ENCODE measurements at places on chromosomes 6 and 20. TPM values are rescaled to one million over a fixed set of nuclear protein-coding genes. Genes with fewer than 3 reads are reported as not detected.

DNA sequence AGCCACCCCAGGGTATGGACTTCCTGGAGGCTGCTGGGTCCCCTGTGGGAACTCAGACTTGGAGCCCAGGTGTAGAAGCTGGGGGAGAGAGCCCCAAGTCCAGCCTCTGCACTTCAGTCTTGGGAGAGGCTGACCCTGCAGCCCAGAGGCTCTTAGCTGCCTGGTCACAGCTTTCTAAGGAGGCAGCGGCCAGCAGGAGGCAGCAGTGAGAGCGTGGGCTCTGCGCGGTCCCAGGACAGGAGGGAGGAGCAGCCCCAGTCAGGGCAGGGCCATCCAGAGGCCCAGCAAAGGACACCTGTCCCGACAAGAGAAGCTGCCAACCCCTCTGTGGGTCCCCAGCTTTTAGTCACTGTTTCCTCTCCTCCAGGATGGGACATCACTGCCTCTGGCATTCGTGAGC, 9.4 kb downstream of the TREML2 start:
- DNase-seq = no peak

- DNase-seq = no peak
Observed at GRCh38 chr6:10886691-10887502, at the start of gene SYCP2L. Gene SYCP2L, plus strand, starts transcription at chr6:10887052. Its CDS starts 75 bp downstream, at chr6:10887127.

GRCh38 chr6:87700397-87701343, 1.4 kb downstream of the AKIRIN2 start:
- DNase-seq = no peak

GRCh38 chr6:100372326-100373091, 92.2 kb downstream of the SIM1 start:
- no peak for DNase-seq

GRCh38 chr20:10565922-10566897, 107.6 kb downstream of the JAG1 start:
- no peak for DNase-seq

DNA sequence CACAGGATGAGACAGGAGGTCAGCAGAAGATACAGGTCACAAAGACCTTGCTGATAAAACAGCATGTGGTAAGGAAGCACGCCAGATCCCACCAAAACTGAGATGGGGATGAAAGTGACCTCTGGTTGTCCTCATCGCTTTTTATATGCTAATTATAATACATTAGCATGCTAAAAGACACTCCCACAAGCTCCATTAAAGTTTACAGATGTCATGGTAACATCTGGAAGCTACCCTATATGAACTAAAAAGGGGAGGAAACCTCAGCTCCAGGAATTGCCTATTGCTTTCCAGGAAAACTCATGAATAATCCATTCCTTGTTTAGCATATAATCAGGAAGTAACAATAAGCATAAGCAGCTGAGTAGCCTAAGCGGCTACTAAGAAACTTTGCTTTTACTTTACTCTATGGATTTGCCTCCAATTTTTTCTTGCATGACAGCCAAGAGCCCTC, 8.4 kb upstream of the RIN2 start:
- peak; percentile 71 for DNase-seq

GRCh38 chr6:21836772-21837425, 243.3 kb downstream of the SOX4 start:
- no peak for DNase-seq

- DNase-seq = peak; percentile 97
Observed at GRCh38 chr6:75205776-75206575, at the start of gene COL12A1. Gene COL12A1, minus strand, starts transcription at chr6:75206053. Its CDS starts 3,261 bp downstream, at chr6:75202792.

DNA sequence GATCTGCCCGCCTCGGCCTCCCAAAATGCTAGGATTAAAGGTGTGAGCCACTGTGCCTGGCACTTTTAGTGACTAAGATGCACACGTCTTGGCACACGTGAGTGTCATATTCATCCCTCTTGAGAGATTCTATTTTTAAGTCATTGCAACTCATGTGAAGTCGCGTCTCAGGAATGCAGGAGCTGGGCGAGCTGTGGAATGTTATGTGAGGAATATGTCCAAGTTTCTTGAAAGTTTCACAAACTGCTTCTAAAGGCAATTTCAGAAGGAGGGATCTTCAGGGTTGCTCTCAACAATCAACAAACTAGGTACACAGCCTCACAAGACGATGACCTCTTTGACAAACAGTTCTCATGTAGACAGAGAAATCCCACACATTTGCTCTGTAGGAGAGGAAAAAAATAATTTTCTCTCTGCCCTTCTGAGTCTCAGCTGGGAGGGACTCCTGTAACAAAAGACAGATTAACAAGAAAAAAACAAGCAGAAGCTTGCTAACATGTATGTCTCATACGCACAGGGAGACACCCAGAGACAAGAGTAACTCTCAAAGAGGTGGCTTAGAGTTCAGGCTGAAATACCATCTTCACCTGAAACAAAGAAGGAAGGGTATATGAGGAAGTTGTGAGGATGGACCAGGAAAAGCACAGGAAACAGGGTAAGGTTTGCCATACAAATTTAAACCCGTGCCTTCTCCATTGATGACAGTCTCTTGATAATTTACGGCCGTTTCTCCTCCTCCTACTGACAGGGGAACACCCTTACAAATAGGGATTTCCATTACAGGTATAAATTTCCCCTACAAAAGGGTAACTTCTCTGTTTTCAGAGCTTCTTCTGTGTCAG, 45.3 kb upstream of the FAM50B start:
- DNase-seq = no peak

GRCh38 chr6:11209369-11209768, 23.1 kb downstream of the NEDD9 start:
- no peak for DNase-seq

DNA sequence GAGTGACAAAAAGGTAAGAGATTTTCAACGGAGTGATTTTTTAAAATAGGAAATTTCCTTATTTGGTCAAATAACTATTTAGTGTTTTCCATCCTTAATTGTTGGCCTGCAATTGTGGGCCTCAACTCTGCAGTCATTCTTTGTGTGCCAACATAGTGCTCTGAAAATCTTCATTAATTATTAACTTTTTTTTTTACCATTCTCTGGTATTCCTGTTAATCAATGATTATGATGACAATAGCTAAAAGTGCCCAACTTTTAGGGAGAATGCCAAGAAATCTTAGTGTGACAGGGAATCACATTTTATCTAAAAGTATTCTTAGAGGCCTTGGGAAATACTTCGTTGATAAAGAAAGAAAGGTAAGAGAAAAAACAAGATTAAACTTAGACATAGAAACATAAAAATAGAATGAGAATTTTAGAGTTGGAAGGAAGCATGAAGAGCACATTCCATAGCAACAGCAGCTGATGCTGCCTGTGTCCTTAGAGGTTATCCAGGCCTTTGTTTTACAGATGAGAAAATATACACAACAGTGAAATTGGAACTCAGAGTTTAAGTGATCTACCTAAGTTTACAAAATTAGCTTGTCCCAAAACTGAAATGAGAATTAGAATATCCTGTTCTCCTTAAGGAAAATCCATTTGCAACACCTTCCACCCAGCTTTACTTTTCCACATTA, 1.2 kb downstream of the GPRC6A start:
- no peak for DNase-seq

GRCh38 chr20:60785785-60786184, 466.3 kb upstream of the CDH4 start:
- DNase-seq = no peak

- no peak for DNase-seq
Observed at GRCh38 chr6:87742106-87742505, 40.1 kb upstream of the AKIRIN2 start.

- DNase-seq = no peak
Observed at GRCh38 chr6:208364-208763, 83.9 kb upstream of the DUSP22 start.

GRCh38 chr20:52268184-52268749, 76.7 kb upstream of the ZFP64 start:
- no peak for DNase-seq

DNA sequence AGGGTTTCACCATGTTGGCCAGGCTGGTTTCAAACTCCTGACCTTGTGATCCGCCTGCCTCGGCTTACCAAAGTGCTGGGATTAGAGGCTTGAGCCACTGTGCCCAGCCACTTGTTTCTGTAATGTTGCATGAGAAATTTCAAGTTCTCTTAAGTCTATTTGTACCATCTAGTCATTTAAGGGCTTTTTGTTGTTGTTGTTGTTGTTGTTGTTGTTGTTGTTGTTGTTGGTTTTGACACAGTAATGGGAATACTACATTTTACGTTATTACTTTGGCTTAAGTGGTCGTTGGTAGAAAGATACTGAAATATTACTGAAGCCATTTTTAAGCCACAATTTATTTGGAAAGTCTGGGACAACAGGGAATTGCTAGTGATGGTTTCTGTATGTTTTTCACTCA, 52.0 kb downstream of the CSE1L start:
- DNase-seq = no peak

DNA sequence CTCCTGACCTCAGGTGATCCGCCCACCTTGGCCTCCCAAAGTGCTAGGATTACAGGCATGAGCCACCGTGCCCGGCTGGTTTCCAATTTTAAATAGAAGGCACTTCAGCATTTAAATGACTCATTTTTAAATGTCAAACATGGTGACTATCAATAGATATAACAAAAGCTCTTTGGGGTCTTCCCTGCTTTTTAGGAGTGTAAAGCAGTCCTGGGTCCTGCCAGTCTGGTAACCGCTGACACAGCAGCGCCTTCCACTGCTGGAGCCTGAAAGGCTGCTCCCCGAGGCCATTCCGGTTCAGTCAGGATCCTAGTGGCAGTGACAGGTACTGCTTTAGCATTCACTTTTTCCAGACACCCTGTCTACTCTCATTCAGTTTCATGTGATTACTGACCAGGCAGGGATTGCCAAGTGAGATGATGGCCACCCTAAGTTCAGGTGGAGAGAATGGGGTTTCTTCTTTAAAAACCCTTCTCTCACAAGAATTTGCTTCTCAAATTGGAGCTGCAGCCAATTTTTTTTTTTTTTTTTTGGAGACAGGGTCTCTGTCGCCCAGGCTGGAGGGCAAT, 5.1 kb downstream of the DIDO1 start:
- no peak for DNase-seq

DNA sequence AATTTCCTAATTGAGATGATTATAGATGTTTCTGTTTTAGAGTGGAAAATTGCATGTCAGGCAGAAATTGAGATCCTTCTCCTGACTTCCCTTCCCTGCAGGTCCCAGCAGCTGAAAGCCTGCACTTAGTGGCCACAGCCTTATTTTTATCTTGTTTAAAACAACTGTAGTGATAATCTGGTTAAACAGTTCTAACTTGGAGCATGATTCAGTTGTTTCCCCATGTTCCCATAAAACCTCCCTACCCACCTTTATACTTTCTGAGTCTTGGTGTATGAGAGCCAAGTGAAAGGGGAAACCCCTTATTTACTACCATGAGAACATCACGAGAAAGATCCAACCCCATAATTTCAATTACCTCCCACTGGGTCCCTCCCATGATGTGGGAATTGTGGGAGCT, 195.2 kb downstream of the SLC16A10 start:
- DNase-seq = no peak

DNA sequence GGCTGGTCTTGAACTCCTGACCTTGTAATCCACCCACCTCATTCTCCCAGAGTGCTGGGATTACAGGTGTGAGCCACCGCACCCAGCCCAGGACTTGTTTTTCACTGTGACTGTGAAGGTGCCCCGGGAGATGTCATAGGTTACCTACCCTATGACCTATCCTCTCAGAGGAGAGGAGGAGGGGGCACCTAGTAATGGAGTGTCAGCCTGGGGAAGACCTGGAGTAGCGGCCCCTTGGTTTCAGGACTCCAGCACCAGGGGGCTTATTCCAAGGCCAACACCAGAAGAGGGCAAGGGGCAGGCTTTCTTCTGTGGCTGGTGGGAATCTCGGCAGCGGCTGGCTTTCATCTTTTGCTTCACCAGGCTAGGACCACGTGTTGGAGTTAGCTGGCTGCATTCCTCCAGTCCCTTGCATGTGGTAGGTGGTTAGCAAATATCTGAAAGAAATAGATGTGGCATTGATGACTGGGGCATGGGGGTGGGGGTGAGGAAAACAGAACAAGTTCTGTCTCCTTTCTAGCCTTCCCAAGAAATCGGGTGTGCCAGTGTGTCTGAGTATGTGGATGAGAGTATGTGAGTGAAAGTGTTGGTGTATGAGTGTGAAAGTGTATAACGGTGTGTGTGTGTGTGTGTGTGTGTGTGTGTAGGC, 7.9 kb upstream of the ITPR3 start:
- DNase-seq = no peak

DNA sequence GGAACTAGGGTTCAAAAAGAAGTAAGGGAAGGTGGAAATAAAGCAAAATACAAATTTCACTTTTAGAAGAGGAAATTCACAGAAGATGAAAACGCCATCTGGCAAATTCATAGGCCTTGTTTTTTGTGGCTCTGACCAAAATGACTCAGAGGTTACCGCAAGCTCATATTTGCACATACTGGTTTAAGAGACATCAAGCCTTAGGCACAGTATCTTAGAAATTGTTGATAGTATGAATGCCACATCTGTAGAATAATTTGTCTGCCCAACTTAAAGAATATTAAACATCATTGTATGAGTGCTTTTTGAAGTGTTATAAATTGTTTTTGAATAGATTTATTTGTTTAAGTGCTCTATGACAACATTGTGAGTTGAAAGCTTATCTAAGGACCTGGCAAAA, 10.6 kb downstream of the TAAR1 start:
- no peak for DNase-seq

- no peak for DNase-seq
Observed at GRCh38 chr6:69164564-69165229, 529.6 kb downstream of the ADGRB3 start.

DNA sequence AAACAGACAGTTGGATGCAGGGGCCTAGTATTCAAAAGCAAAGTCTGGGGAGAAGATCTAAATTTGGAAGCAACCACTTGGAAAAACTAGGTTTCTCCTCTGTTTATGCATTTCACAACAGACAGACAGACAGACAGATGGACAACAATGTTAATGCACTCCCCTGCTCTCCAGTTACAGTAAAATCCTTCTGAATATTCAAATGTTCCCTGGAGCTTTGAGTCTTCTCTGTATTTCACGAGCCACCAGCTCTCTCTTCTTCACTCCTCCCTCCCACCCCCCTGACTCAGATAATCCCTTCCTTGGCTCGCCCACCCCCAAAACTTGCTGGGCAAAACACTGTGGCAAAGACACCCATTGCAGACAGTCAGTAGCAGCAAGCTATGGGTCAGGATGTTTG, 129.3 kb upstream of the TOP1 start:
- DNase-seq = no peak

GRCh38 chr6:96468681-96469224, 52.9 kb upstream of the UFL1 start:
- DNase-seq = no peak

The BPIFB6 gene
- polyA plus RNA-seq = not detected

The GPR6 gene
- not detected for polyA plus RNA-seq

The CRISP3 gene
- 0.28 TPM for polyA plus RNA-seq

The MCCD1 gene
- polyA plus RNA-seq = not detected

The MYLK4 gene
- 11.2 TPM for polyA plus RNA-seq

The HLA-DPA1 gene
- 15.1 TPM for polyA plus RNA-seq

The ABHD16B gene
- not detected for polyA plus RNA-seq

The C20orf144 gene
- polyA plus RNA-seq = 0.19 TPM

The THBS2 gene
- polyA plus RNA-seq = 33.9 TPM

The WFDC10B gene
- polyA plus RNA-seq = not detected

The BCAS1 gene
- 3.6 TPM for polyA plus RNA-seq

The CEP85L gene
- polyA plus RNA-seq = 23.7 TPM

All from forelimb muscle (tissue), 1 donor.